ENCODE measurements at places on chromosomes 16 and 17.
A peak's percentile ranks its signal among the peaks of the same experiment; 100 is the strongest.

- no peak for DNase-seq
Observed at GRCh38 chr16:51374346-51374745, 223.3 kb upstream of the SALL1 start.

GRCh38 chr17:57999496-58000017, 7.5 kb downstream of the SRSF1 start:
- DNase-seq: no peak

DNA sequence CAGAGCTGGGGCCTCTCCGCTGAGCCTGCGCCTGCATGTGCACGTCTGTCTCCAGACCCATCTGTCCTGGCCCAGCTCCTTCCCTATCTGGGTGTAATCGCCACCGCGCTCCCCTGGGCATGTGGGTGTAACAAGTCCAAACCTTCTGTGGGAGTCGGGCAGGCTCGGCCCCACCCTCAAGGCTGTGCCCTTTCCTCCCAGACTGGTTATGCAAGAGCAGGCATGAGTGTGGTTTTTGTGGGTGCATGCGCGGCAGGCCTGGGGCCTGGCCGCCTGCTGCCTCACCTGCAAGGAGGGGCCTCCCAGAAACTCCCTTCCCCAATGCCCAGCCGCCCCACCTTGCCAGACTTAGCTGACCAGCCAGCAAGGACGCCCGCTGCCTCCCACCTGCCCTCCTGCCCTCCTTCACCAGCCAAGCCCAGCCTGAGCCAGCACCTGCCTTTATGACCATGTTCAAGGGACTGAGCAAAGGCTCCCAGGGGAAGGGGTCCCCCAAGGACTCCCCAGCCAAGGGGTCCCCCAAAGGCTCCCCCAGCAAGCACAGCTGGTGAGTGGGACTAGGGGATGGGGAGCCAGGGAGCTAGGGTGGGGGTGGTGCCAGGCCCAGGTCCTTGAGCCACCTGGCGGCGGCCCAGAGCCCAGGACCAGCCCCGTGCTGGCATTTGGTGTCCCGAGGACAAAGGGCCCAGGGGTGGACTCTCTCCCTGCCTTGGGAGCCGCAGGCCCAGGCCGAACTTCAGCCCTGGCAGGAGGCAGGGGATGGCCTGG, at the start of gene EVPLL:
EVPLL (plus strand) TSS at position 342 of the 768 bp plus-strand sequence. CDS start 3,160 bp downstream, outside the sequence.
- no peak for DNase-seq

GRCh38 chr17:6494239-6494941, 50.1 kb downstream of the PIMREG start:
- DNase-seq: peak; percentile 34

- no peak for DNase-seq
Observed at GRCh38 chr16:54430491-54431030, 144.0 kb upstream of the IRX3 start.

Measured in left forelimb (tissue), 1 donor.